RWPE2 (cell line): ENCODE measurements at places on chromosomes 12 and 14.

DNA sequence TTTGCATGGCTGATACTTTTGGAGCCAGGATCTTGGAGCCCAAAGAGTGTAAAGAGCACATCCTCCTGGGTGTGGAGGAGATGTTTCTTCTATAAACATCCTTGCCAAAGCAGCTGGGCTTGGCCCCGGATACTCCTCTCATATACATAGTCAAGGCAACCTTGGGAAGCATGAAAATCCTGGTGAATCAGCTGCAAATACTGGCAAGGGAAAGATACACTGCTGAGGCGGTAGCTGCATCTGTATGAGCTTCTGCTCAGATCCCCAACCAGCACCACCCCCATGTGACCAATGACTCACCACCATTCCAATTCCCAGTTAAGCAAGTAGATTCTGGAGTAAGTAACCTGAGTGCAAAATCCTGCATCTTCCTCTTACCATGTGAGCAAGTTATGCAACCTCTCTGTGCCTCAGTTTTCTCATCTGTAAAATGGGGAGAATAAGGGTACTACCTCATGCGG lies 567.4 kb downstream of the MED13L start:
- H3K4me3 ChIP-seq, result no peak overlapping the region
- H3K27me3 ChIP-seq, result no peaks in the 10 kb centered on the region
- H3K36me3 ChIP-seq, result no peaks in the 10 kb centered on the region
- DNase-seq, result no peak
- H3K27ac ChIP-seq, result no peak overlapping the region

GRCh38 chr12:92408072-92408900 lies 262.6 kb upstream of the BTG1 start:
- no peak overlapping the region for H3K27ac ChIP-seq
- no peaks in the 10 kb centered on the region for H3K36me3 ChIP-seq
- no peaks in the 10 kb centered on the region for H3K27me3 ChIP-seq
- no peaks in the 10 kb centered on the region for H3K4me1 ChIP-seq
- DNase-seq, result no peak

DNA sequence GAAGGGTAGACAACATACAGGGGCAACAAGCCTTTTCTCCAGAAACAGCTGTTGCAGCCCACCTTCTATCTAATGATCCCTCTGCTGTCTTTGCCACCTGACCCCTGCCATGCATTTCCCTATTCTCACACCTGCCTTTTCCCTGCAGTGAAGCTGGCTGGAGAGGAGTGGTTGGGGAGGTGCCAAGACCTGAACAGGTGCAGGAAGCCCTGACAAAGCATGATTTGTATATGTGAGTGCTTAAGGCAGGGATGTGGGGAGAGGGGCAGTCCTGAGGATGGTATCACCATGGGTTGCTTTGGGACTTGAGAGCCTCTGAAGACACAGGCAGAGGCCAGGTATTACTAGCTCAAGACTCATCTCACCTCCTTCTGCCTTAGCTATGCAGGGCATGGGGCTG lies 2.9 kb upstream of the PFDN5 start:
- no peaks in the 10 kb centered on the region for H3K27me3 ChIP-seq
- no peak overlapping the region for H3K4me3 ChIP-seq
- H3K4me1 ChIP-seq, result no peaks in the 10 kb centered on the region
- DNase-seq, result no peak
- peaks cover 40% of the 10 kb centered on the region for H3K36me3 ChIP-seq

DNA sequence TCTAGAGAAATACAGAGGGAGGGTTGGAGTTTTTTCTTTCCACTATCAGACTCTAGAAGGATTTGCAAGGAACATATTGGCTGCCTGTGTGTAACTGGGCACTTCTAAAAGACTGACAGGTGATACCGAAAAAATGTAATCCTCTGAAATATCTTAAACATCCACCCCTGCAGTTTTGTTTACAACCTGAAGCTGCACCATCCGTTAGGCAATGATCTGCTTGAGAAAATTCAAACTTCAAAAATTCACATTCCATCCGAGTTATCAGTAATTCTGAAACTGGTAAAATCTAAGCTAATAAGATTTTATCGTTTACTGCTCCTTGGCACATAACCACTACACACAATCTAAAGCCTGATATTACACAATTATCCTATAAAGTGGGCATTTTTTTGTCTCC lies 528.6 kb downstream of the FUT8 start:
- H3K4me3 ChIP-seq, result no peak overlapping the region
- H3K4me1 ChIP-seq, result no peaks in the 10 kb centered on the region
- no peaks in the 10 kb centered on the region for H3K36me3 ChIP-seq
- no peaks in the 10 kb centered on the region for H3K27me3 ChIP-seq
- no peak for DNase-seq

- peak overlapping the region; percentile 60 for H3K27ac ChIP-seq
- H3K36me3 ChIP-seq, result peaks cover 27% of the 10 kb centered on the region
- no peak for DNase-seq
Observed at GRCh38 chr12:2891240-2892053, 756 bp downstream of the TULP3 start.

- no peaks in the 10 kb centered on the region for H3K36me3 ChIP-seq
- no peak overlapping the region for H3K27ac ChIP-seq
- no peaks in the 10 kb centered on the region for H3K27me3 ChIP-seq
- peaks cover 12% of the 10 kb centered on the region for H3K4me1 ChIP-seq
- peak; percentile 54 for DNase-seq
- H3K4me3 ChIP-seq, result no peak overlapping the region
Observed at GRCh38 chr14:68603533-68604360, 189.1 kb downstream of the ZFP36L1 start.

GRCh38 chr12:117344716-117345115 lies 16.7 kb downstream of the NOS1 start:
- peaks cover 29% of the 10 kb centered on the region for H3K4me1 ChIP-seq
- peak overlapping the region; percentile 73 for H3K27ac ChIP-seq
